ENCODE measurements at places on chromosomes 4 and X. TPM values are rescaled to one million over a fixed set of nuclear protein-coding genes. Genes with fewer than 3 reads are reported as not detected.

GRCh38 chrX:43745938-43746721 lies 90.0 kb downstream of the MAOA start:
- no peak for DNase-seq

- peak; percentile 4 for DNase-seq
Observed at GRCh38 chrX:10797466-10797865, 177.1 kb upstream of the MID1 start.

Gene USP51
- total RNA-seq, result 0.97 TPM

DNA sequence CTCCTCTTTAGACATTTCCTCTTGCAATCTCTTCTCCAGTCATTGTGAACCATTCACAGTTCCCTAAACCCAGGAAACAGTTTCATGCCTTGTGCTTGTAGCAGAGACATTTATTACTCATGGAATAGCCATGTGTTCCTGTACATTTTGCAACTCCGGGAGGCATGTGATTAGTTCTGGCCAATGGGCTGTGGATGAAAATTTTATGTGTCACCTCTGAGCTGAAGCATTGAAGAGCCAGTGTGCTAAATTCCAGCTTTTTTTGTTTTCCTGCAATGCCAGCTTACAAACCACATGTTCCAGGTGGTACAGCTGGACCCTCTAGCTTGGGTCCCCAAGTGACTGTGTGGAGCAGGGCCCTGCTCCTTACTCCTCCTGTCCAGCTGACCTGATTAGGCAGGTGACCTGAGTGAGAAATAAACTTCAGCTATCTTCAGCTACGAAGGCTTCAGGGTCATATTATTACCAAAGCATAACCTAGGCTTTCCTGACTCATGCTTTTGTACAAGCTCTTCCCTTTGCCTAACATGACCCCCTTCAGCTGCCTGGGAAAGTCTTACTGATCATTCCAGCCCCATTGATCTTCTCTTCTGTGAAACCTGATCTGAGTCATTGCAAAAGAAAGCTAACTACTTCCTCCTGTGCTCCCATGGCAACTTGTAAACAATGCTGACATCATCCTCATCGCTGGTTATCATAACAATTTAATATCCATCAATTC lies 200.4 kb downstream of the PTTG2 start:
- DNase-seq, result peak; percentile 91

Gene TEX13B
- total RNA-seq, result not detected

DNA sequence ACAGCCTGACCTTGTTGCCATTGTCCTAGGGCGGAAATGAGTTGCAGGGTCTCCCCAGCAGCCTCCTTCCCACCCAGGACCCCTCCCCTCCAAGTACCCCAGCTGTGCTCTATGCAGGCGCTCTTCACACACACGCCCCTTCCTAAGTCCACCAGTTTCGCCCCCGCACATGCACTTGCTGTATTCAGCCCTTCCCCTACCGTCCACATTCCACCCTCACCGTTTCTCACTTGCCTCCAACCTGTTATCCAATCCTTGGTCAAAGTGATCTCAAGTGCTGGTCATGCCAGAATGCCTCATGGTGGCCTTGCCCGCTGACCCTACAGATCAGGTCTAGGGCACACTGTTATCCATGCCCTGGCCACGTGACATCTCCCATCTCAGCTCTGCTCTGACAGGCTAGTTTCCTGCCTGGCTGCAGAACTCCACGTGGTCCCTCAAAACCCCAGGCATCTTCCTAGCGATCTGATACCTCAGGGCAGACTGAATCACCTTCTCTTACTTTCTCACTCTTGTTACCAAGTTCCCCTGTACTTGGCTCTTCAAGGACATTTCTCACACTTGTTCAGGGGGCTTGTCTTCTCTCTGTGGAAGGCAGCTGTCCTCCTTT lies 39.7 kb downstream of the NSG1 start:
- no peak for DNase-seq

GRCh38 chrX:9690046-9690445 lies 75.6 kb downstream of the GPR143 start:
- no peak for DNase-seq

- no peak for DNase-seq
Observed at GRCh38 chr4:3821580-3822229, 55.5 kb downstream of the ADRA2C start.

Gene LINC00632
- total RNA-seq, result 12.7 TPM

GRCh38 chr4:170672381-170672965 lies 582.7 kb upstream of the AADAT start:
- DNase-seq, result peak; percentile 2

- no peak for DNase-seq
Observed at GRCh38 chr4:143393195-143393594, 56.5 kb downstream of the GAB1 start.

GRCh38 chr4:181476508-181476890 lies 766.7 kb upstream of the TENM3 start:
- DNase-seq, result no peak

Gene CXCL8
- total RNA-seq, result 12.6 TPM

DNA sequence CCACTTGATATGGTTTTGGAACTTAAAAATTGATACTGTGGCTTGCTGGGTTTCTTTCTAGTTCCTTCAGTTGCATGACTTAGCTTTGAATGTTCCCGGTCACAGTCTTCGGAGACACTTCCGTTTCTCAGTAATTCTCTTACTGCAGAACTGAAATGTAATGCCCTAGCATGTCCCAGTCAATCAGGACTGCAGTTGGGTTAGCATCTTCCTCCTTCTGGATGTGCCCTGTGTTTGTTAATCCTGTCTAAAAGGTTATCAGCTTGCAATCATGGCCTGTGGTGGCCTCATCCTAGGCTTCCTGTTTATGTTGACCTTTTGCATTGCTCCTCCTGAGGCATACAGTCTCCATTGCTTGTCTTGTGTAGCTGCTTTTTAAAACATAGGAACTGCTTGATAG lies 275.9 kb downstream of the ARHGAP10 start:
- DNase-seq, result peak; percentile 34

DNA sequence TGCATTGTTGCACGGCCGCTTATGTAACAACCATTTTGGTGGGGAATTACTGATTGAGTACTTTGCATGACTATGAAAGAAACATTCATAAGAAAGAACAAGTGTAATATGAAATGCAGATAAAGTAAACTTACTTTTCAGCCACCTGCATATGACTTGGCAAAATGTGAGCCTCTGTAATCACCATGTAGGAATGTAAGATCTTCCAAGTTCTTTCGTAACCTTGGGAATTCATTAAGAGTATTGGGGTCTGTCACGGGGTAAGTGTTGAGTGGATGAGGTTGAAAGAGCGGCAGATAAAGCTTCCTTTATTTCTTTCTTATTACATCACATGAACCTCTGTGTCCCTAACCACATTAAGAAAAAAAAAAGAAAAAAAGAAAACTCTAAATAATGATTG lies 348.5 kb upstream of the NR3C2 start:
- no peak for DNase-seq

GRCh38 chr4:151727365-151727764 lies 33.4 kb downstream of the GATB start:
- no peak for DNase-seq

GRCh38 chrX:40174001-40174853 lies 76.5 kb upstream of the BCOR start:
- DNase-seq, result peak; percentile 46

DNA sequence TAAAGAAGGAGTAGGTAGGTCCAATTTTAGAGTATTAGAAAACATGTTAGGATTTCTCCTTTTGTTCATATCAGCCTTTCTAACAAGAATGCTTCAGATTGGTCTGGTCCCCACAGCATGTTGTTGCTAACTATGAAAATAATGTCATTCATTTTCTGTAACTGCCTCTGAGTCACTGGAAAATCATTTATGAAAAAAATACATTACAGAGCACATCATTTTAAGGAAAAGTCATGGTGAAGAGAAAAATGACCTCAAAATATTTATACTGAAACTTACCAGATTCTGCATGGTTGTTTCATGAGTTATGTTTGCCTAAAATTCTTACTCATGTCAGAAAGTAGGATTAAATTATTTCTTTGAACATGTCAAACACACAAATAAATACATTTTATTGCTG lies 35.2 kb downstream of the DTHD1 start:
- DNase-seq, result no peak

Gene BEND4
- total RNA-seq, result 0.27 TPM

Gene PASD1
- total RNA-seq, result not detected

Gene NPNT
- not detected for total RNA-seq

DNA sequence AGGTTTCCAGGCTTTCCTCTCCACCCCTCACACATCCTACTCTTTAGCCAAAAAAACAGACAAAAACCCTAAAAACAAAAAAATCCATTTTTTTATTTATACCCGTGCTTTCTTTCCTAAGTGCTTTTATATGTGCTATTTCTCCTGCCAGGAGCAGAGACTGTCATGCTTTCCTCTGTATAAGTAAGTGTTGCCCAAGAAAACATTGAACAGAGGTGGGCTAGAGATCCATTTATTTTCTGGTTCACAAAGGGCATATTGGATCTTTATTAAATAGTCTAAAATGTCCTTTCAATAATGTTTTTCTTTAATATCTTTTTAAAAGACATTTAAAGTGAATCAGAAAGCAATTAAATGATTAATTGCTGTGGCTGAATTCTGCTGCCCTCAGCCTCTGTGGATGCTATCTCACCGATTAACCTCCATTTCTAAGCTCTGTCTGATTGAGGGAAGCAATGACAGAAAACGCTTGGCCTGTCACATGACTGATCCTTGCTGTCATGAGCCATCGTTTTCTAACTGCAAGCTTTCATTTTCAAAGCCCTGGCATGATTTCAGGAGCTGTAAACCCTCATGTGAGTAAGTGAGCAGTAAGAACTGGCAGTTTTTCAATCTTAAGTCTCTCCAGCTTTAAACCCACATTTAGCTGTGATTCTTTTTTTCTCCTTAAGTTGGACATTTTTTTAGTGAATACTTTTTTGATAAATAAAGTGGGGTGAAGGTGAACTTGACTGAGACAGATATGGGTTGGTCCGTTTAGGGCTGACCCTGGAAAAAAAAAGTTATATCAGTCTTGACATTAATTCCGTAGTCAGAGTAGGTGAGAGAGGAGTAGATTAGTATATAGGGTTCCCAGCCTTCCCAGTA lies 180.7 kb upstream of the PGRMC2 start:
- peak; percentile 90 for DNase-seq

Gene CENPE
- total RNA-seq, result 50.8 TPM

Gene ZNF732
- 3.1 TPM for total RNA-seq

DNA sequence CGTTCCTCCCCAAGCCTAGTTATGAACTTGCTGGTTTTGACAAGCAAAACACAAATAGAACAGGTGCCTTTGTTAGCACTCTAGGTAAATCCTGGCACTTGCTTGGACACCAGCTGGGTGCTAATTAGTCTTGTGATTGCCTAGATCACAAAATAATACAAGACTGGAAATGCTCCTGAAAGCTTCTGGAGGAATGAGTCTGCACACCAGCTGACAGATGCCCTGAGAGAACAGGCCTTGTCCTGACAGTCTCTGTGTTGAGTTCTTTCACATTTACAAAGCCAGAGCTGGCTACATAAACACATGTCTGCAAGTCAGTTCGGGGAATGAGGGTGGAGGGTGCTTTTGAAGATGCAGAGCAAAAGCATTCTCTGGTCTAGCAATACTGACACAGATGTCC lies 93.8 kb downstream of the ELOVL6 start:
- DNase-seq, result no peak

DNA sequence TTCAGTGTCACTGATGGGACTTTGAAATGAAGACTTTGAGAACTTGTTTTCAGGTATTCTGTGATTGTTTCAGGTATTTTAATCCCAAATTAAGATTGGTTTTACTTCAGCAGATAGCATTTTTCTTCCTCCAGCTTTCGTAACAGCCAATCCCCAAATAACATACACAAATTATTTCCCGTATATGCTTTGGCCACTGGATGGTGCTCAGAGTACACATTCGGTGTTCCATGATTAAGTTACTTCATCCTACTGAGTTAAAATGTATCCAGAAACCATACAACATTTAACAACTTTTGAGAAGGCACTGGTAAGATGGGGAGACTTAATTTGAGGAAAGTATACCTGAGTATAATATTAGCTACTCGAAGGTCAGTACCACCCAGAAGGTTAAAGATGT lies 233.4 kb upstream of the FAM47A start:
- peak; percentile 65 for DNase-seq

DNA sequence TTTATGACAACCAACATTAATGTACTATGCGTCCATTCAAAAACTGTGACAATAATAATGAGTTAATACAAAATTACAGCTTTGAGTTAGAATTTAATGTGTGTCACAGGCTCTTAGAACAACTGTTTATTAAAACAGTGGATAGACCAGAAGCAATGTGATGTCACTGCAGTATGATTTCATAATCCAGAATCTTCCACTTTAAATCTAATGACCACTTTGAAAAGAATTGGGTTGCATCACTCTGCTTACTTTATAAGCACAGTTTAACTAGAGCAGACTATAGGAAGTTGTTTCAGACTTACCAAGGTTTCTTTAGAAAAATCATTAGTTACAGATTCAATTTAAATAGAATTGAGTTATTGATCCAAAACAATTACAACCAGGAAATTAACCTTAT lies 758.5 kb downstream of the KCTD8 start:
- DNase-seq, result no peak

Gene TMPRSS11D
- total RNA-seq, result not detected

Gene IQCM
- total RNA-seq, result not detected

DNA sequence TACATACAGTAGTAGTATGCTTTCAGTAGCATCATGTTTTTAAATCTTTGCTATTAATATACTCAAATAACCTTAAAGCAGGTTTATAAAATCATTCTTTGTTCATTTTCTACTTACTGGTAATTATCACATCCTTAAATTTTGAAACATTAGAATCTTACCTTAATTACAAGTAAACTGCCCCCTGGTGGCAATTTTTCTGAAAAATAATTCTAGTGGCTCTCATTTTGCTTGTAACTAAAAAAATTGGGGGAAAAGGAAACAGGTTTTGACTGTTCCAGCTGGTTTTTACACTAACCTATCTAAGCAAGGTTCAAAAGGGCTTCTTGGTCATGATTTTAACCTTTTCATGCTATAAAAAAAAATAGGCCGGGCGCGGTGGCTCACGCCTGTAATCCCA lies 18.5 kb upstream of the DCAF4L1 start:
- DNase-seq, result peak; percentile 26

DNA sequence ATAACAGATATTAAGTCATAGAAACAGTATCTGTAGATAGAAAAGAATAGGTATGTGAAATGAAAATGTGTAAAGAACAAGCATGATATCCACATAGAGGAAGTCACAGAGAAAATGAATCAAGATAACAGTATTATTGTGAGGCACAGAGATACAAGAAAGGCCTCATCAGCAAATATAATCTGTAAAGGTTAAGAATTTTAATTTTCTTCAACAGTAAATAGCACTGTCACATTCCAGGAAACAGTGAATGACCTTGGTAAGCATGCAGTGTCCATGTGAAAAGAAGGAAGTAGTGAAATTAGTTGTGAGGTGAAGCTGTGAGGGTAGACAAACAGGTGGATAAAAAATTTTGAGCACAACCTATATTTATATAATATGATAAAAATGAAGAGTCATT lies 39.5 kb upstream of the NDST4 start:
- DNase-seq, result no peak

DNA sequence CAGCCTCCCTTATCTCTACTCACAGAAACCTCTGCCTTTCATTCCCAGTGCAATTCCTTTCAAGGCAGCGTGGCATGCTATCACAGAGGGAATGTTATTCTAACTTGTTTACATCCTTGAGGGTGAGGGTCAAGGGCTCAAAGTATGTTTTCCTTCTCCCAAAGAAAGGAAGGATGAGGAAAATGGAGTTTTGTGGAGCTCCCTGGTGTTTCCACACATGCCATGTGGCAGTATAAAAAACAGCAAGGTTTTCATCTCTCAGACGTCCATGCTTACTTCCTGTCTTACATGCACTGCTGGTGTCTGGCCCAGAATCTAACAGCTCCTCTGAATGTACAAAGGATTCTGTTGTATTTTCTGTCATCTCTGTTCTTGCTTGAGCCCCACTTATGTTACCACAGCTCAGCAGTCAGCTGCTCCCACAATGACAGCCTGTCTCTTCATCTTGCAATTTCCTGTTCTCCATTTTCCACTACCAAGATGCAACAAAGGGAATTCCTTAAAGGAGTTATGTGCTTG lies 128.0 kb downstream of the SNCA start:
- peak; percentile 99 for DNase-seq
